ENCODE measurements at places on chromosomes 2 and 18.
A peak's percentile ranks its signal among the peaks of the same experiment; 100 is the strongest.

GRCh38 chr2:105734762-105735538 lies 9.8 kb upstream of the NCK2 start:
- no peak for DNase-seq

DNA sequence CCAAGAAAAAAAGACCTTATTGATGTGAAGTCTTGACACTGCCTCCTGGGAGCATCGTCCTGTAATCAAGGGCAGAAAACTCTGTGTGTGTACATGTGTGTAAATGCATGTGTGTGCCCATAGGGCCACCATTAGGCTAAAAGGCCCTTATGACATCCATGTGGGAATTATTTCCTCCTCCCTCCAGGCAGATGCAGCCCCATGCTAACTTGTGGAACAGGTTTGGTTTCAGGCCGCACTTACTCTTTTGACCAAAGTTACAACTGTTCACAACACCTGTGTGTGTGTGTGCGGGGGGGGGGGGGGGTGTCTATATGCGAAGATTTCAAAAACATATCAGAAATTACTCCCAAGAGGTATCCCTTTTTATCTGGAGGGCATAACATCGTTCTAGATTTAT lies 87.4 kb upstream of the SLC14A2 start:
- no peak for DNase-seq

- DNase-seq, result no peak
Observed at GRCh38 chr18:11981192-11981542, at the start of gene IMPA2. Gene IMPA2, plus strand, starts transcription at chr18:11981507. Its CDS starts 163 bp downstream, at chr18:11981670.

GRCh38 chr18:79610461-79611039 lies 69.1 kb upstream of the CTDP1 start:
- DNase-seq, result no peak

GRCh38 chr18:40404284-40404683 lies 1550.8 kb upstream of the PIK3C3 start:
- no peak for DNase-seq

- DNase-seq, result peak; percentile 44
Observed at GRCh38 chr18:68660354-68661183, 54.3 kb downstream of the TMX3 start.

DNA sequence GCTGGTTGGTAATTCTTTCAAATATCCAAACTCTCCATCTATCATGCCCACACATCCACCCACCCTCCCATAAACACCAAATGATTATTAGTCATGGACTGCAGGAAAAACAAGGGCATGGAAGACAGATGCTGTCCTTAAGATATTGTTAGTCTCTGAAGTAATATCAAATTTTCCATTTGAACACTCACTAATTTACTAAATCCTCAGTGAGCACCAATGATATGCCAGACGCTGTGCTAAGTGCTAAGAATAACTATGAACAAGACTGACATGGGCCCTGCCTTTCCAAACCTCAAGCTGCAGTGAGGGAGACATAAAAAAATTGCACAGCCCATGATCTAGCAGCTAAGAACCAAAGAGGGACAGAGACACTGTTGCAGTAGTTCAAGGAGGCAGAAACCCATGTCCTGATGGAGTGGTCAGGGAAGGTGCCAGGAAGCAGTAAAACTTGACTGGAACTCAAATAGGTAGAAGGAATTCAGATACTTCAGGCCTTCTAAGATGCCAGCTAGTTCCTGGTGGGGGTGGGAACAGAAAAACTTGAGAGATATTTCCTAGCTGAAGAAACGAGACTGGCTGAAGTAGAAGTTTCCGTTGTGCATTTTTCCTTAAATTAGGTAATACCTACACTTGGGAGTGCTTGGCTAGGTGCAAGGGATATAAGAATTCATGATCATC lies 182.1 kb downstream of the OSR1 start:
- no peak for DNase-seq

GRCh38 chr18:61791031-61791430 lies 101.8 kb downstream of the RNF152 start:
- no peak for DNase-seq

DNA sequence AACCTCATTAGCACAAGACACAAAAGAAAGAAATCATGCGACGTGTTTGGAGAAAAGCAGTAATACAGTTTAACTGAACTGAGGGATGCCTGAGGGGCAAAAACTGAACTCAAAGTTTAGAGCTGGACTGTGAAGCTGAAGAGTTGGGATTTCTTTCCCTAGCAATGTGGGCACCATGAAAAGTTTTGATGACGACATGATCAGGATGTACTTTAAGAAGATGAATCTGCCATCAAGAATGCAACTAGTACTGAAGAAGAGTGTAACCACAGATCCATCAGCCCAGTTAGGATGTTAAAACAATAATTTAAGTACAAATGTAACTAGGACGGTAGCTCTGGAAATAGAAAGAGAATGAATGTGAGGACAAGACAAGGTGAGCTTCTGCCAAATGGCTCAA lies 196.2 kb downstream of the VWC2L start:
- no peak for DNase-seq

GRCh38 chr2:173750353-173750801 lies 214.8 kb downstream of the SP3 start:
- DNase-seq, result no peak

DNA sequence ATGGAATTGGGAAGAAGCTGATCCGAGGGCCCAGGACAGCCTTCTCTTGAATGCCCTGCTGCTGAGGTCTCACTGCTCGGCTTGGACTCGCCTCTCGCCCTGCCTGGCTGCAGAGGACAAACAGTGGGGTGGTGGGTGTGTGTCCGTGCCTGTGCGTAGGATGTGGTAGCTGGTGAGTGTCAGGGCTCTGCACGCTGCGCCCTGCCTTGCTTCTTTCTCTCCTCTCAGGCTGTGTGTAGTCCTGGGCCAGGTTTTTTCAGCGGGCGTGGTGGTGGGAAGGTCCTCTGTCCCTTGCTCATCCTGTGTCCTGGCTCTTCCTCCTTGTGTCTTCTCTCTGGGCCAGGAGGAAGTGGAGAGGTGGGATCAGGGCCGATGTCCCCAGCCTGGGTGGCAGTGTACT lies 44.8 kb downstream of the RRM2 start:
- DNase-seq, result no peak

GRCh38 chr2:100276716-100277115 lies 45.6 kb downstream of the LONRF2 start:
- no peak for DNase-seq

DNA sequence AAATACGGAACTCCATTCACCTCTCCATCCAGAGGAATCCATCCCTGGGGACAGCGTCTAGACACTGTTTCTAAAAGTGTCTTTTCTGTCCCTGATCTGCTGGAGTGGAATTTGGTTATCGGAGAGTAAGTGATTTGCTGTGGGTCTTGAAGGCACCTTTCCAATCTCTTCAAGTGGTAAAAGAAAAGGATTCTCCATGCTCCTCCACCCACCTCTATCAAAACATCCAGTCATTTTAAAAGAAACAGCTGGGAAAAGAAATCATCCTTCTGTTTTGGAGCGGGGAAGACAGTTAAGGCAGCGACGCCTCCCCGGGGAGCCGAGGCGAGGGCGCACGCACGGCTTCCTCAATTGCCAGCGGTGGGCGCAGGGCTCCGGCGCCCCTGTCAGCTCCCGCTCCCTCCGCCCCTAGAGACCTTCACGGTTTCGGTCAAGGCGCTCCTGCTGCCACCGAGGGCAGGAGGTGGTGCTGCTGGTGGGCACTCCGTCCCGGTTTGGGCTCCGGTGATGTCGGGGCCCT lies 547 bp downstream of the SLC35F5 start:
- no peak for DNase-seq

DNA sequence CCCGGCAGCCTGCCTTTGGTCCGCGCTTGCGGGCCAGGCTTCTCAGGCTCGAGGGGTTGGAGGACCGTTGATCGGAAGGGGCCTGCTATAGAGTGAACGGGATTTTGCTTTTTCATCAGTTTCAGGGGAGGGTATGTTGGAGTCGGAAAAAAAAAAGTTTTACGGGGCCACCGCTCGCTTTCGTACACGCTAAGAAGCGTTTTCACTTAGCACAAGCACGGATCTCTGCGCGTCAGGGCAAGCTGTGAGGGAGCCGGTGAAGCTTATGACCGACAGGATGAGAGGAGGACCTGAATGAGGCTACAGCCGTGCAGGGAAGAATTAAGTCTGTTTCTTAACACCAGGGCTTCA lies 443 bp downstream of the CPSF3 start:
- DNase-seq, result no peak

- no peak for DNase-seq
Observed at GRCh38 chr2:144753416-144753815, 233.5 kb upstream of the ZEB2 start.

- DNase-seq, result no peak
Observed at GRCh38 chr2:76928026-76928425, 594.1 kb downstream of the LRRTM4 start.

- DNase-seq, result no peak
Observed at GRCh38 chr2:47438106-47438505, 35.1 kb downstream of the MSH2 start.

DNA sequence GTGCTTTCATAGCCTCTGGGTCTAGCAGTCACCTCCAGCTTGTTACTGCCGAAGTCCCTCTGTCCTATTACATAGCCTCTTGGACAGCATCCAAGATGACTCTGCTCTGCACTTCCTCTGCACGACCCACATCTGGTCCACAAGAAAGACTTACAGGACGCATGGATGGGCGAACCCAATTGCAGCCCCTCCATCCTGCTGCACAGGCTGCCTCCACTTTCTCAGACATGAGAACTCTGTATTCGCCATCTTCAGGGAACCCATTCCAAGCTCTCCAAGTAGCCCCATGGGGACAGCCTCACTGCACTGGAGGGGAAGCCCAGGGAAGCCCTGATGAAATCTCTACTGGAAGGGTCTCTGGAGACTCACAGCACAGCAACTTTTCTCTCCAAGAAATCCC lies 172.1 kb downstream of the GFPT1 start:
- DNase-seq, result no peak

DNA sequence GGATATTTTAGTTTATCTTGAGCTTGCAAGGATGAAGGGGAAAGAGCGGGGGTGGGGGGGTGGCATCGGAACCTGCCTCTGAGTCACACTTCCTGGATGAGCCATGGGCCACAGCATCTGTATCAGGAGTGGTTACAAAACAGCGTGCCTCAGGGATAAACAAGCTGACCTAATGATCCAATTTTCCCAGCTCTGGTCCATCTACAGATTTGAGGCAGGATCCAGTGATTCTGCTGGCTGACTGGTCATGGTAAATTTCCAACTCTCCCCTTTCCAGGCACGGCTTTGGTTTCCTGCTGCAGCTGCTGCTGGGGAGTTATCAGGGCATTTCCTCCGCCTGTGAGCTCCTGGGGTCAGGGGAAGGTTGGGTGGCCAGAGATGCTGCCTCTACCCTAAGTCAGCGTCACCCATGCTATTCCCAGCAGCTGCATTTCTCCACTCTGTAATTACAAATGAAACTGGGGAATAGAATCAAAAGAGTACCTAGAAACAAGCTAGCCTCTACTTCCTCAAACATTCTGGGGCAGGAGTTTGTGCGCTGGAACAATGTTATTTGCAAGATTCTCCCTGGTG lies 4.7 kb upstream of the HPCAL1 start:
- DNase-seq, result peak; percentile 39

DNA sequence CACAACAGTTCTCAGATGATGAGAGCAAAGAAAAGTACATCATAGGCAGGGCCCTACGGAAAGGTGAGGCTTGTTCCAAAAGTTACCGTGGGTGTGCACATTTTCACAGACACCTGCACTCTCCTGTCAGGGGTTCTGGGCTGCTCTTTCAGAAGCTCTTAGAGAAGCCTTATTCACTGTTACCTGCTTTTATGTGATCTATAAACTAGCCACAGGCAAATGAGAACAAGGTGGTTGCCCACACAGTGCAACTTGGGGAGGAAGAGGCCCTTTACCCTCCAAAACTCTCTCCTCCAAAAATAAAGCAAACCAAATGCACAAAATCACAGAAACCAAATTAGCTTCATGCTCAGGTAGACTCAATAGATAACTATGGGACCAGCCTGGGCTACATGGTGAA lies 11.1 kb upstream of the CUL3 start:
- no peak for DNase-seq

DNA sequence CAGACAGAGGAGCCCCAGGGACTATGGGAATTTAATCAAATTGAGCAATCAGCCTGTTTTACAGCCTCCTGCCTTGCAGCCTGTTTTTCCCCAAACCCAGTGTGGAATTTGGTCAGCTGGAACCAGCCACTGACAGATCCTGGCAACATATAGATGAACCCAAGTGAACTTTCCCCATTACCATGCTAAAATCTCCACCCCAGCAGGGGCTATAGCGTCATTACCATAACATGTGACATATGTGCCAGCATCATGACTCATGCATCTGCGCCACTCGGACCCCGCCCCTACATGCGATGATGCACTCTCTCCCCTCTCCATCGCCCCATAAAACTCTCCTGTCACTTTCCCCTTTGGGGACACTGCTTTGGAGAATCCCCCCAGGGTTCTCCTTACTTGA lies 17.3 kb upstream of the FEZ2 start:
- DNase-seq, result no peak

DNA sequence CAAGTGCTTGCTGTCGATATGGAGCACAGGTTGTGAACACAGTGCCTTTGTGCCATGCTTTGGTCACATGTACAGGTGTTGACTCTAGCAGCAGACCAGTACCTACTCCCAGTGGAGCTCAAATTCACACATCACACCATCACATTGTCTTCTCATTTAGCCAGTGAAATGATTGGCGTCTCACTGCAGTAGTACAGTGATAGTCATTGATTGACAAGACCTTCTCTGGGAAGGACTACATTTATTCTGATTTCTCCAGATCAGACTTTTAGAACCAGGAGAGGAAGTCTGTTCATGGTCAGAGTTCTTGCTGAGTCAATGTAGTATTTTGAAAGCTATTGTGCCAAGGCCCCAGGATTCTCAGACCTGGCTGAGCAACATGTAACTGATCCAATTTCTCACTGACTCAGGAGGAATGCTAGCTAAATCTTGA lies 75.2 kb downstream of the FMNL2 start:
- DNase-seq, result no peak

GRCh38 chr18:40011201-40011600 lies 1943.8 kb upstream of the PIK3C3 start:
- DNase-seq, result no peak

- no peak for DNase-seq
Observed at GRCh38 chr2:194714541-194714940, 942.5 kb upstream of the SLC39A10 start.

DNA sequence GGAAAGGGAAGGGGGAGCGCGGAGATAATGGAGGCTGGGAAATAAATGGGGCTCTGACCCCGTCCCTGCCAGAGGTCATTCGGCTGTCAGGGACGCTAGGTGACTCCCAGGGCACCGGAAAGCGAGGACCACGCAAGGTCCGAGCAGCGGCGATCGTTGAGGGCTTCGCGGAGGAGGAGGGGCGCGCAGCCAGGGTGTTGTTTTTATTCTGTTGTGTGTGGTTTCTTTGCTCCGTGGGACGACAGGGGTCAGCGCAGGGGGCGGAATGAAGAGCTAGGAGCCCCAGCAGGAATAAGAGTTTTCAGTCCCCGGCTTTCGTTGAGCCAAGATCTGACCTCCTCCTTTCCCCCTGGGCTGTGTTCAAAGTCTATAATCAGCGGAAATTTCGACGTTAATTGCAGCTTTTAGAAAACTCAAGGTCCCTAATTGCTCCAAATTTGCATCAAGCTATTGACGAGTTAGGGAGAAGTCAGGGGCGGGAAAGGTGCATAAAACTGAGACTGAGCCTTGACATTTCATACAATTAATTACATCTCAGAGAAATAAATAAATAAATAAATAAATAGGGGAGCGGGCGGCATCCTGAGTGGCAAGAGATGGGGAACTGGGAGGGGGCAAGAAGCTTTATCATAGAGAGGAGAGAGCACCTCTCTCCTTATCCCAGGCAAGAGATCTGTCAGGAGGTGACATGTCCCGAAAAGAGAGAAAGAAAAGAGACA lies 2.2 kb downstream of the GAD1 start:
- no peak for DNase-seq

- no peak for DNase-seq
Observed at GRCh38 chr18:54444319-54444914, 86.7 kb downstream of the C18orf54 start.

Measured in naive thymus-derived CD8-positive, alpha-beta T cell (primary cell).